ENCODE measurements at places on chromosomes 16 and 17.

DNA sequence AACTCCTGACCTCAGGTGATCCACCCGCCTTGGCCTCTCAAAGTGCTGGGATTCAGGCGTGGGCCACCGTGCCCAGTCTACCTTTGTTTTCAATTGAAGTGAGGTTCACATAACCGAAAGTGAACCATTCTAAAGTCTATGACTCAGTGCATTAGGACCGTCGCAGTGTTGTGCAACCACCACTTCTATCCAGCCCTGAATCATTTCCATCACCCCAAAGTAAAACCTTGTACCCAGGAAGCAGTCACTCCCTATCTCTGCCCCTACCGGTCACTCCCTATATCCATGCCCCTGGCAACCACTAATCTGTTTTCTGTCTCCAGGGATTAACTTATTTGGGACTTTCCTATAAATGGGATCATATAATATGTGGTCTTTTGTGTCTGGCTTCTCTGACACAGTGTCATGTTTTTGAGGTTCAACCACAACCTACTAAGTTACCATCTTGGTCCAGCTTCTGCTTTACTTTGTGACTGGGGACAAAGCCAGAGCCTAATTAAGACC, 28.3 kb upstream of the CDC42EP4 start:
- DNase-seq = no peak

DNA sequence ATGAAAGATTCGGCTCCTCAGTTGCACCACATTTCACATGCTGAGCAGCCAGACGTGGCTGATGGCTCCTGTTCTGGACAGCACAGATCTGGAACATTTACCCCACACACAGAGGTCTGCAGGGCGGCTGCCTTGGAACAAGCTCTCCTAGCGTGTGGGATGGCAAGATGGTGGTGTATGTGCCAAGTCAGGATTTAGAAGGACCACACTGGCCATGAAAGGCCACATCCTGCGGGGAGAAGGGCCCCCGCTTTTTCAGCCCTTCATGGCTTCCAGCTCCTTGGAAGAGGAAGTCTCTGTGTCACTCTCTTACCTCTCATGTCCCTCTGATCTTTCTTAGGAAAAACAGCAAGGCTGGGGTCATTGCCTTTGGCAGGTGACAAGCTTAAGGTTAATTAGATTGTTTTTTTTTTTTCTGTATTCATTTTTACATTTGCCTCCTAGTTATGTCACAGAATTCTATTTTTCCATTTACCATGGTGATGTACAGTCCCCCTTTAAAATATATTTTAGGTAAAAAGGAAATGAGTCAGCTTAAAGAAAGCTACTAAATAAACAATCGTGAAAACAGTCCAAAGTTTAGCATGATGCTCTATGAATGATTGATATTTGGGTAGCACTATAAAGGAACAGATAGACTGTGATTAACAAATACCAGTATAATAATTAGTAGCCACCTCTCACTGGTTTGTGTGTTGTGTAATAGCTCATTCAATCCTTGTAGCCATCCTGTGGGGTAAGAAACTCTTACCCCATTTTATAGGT, 396.6 kb downstream of the CPPED1 start:
- no peak for DNase-seq

DNA sequence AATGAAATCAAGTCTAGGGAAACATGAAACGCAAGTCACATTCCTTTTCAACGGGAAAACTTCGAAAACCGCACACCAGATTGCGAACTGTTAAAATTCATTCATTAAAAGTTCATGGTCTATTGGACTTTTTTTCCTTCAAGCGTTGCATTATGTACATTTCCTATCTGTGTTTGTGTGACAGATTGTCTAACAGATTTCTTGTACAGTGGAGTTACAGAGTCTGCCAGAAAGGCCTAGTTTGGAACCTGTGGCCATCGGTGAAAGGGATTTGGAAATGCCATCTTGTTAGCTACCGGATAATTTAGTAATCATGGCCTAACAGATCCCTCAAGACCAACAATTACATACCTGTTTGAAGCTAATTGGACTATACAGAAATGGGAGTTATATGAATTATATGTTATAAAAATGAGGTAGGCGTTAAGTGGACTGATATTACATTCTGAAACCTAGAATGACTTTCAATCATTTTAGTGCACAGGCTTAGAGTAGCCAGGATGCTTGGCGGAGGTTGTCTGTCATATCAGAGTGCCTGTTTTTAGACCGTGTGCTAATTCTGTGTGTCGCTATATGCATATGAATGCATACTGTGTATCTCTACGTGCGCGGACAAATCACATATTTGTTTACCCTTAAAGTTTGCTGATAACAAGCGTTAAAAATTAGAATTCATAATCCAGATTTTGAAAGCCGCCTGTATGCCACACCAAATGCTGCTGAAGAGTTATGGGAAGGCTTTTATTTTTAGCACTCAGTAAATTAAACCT, 885.4 kb upstream of the RBFOX1 start:
- no peak for DNase-seq

DNA sequence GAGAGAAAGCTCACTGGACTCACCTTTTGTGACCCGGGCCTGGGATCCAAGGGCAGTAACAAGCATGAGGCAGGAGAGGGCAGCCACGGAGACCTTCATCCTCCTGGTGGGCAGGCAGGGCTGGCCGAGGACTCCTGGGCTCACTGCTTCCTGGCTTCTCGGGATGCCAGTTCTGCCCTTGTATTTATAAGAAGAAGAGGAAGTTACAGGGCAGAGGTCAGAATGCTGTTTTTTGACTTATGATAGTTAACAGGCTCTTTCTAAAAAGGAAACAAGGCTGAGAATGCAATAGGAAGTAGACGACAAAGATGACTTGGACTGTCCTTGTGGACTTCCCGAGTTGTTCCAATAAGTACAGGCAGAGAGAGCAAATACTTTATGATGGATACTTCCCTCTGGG, at the start of gene CCL23:
TSS of gene CCL23 (minus strand) at position 174 of the 400 bp plus-strand sequence. CDS start at position 99, 75 bp downstream.
- DNase-seq = peak; percentile 11

DNA sequence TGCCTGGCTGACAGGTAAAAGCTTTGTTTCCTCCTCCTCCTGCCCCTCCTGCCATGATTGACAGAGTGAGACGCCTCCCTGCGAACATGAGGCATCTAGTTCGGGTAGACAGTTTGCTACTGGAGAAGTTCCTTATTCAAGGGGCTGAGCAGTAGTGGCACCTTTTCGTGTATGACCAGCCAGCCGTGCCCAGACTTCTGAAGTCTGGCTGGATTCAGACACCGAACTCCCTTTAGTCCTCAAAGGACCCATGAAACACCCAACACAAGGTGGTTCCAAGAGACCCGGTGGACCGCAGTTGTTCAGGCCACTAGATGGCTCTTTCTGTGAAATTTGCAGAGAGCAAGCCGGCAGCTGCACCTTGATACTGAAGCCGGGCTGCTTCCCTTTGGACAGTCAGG, 192.8 kb downstream of the XYLT1 start:
- no peak for DNase-seq

DNA sequence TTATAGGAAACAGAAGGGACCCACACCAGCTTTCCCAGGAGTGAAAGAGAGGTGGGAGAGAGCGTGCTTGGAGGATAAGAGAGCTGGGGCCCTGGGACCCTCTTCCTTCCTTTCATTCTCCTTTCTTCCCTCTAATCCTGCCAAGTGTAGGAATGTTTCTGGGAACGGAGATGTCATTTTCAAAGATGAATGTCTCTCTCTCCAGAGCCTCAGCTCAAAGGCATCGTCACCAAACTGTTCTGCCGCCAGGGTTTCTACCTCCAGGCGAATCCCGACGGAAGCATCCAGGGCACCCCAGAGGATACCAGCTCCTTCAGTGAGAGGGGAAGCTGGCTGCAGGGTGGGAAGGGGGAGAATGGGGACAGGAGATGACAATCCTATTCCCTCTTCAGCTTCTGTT, 2.0 kb downstream of the FGF11 start:
- no peak for DNase-seq

GRCh38 chr17:885971-886571, 93.5 kb downstream of the NXN start:
- DNase-seq = no peak

DNA sequence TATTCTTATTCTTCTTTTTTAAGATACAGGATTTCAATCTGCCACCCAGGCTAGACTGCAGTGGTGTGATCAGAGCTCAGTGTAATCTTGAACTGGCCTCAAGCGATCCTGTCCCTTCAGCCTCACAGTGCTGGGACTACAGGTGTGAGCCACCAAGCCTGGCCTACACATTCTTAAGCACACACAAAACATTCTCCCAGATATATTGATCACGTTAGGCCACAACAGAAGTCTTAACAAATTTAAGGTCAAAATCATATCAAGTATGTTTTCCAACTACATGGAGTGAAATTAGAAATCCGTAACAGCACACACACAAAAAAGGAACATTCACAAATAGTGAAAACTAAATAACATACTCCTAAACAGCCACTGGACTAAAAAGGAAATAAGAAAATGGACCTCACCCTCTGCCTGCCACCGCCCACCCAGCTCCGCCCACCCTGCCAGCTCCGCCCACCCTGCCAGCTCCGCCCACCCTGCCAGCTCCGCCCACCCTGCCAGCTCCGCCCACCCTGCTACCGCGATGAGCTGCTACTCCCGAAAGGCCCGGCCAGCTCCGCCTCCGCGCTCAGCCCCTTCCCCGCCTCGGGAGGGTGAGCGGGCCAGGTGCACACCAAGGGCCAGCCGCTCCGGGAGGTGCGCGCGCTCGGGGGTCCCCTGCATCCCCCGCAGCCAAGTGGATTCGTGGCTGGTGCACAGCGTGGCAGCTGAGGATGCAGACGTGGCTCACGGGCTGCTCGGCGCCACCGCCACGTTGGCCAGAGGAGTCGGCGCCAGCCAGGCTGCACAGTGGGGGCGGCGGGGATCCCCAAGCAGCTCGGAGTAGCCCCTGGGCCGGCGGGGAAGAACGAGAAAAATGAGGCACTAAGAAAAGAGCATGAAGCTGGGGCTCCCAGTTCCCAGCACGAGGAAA, 41.2 kb downstream of the C16orf87 start:
- no peak for DNase-seq

GRCh38 chr16:68731637-68732036, 5.5 kb upstream of the CDH1 start:
- DNase-seq = no peak
